Testis (tissue), 5 donors: ENCODE measurements at places on chromosomes 2 and 18. TPM values are rescaled to one million over a fixed set of nuclear protein-coding genes. Genes with fewer than 3 reads are reported as not detected.

GRCh38 chr2:207594264-207594663 is 30.9 kb downstream of the METTL21A start:
- no peak overlapping the region for H3K4me3 ChIP-seq
- H3K27me3 ChIP-seq: no peaks in the 10 kb centered on the region
- H3K36me3 ChIP-seq: no peaks in the 10 kb centered on the region
- no peak overlapping the region for H3K27ac ChIP-seq

The SNORC gene
- 15.9 TPM for total RNA-seq

DNA sequence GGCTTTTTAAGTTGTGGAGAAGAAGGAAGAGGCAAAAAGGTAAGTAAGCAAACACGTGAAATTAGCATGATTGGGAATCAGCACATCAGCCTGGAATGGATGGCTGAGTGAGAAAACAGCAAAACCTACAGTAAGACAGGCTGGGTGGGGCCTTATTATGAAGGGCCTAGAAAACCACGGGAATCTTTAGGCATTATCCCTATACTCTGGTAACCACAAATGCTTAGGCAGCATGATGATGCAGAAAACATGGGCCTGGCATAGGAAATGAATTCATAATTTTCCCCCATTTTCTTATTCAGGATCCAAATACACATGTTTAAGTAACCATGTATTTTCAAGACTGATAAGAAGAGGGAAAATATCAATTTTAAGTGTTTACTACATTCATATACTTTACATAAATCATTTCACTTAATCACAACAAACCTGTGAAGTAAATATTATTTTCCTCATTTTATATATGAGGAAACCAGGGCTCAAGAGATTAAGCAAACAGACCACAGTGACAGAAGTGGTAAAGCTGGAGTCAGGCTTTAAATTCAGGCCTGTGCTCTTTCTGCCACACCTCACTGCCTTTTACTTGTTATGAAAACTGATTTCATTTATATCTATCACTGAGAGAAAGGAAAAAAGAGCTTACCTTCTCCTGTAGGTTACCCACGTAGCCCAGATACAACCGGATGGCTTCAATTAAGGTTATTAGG is 4.0 kb downstream of the TMEM17 start:
- no peaks in the 10 kb centered on the region for H3K4me1 ChIP-seq
- no peak overlapping the region for H3K4me3 ChIP-seq
- no peak overlapping the region for H3K27ac ChIP-seq
- H3K27me3 ChIP-seq: no peaks in the 10 kb centered on the region

The TRPM8 gene
- total RNA-seq: 2.2 TPM

The C2orf80 gene
- total RNA-seq: not detected

- DNase-seq: no peak
- no peak overlapping the region for H3K27ac ChIP-seq
- H3K27me3 ChIP-seq: no peaks in the 10 kb centered on the region
- no peaks in the 10 kb centered on the region for H3K36me3 ChIP-seq
- H3K4me1 ChIP-seq: no peaks in the 10 kb centered on the region
- H3K4me3 ChIP-seq: no peak overlapping the region
Observed at GRCh38 chr2:162258169-162258568, 14.9 kb upstream of the FAP start.

GRCh38 chr2:88230911-88231310 is 60.8 kb downstream of the THNSL2 start:
- no peak overlapping the region for H3K27ac ChIP-seq
- H3K27me3 ChIP-seq: no peaks in the 10 kb centered on the region
- no peaks in the 10 kb centered on the region for H3K36me3 ChIP-seq
- H3K4me3 ChIP-seq: no peak overlapping the region
- H3K4me1 ChIP-seq: no peaks in the 10 kb centered on the region

- H3K4me3 ChIP-seq: no peak overlapping the region
- no peaks in the 10 kb centered on the region for H3K27me3 ChIP-seq
- no peak overlapping the region for H3K27ac ChIP-seq
- H3K4me1 ChIP-seq: no peaks in the 10 kb centered on the region
- no peaks in the 10 kb centered on the region for H3K36me3 ChIP-seq
- no peak for DNase-seq
Observed at GRCh38 chr2:150432312-150432625, 55.2 kb downstream of the RND3 start.

GRCh38 chr2:202113571-202114142 is 40.6 kb downstream of the KIAA2012 start:
- no peaks in the 10 kb centered on the region for H3K36me3 ChIP-seq
- no peaks in the 10 kb centered on the region for H3K27me3 ChIP-seq
- H3K4me3 ChIP-seq: no peak overlapping the region
- no peaks in the 10 kb centered on the region for H3K4me1 ChIP-seq
- no peak for DNase-seq

The NCKAP5 gene
- 6.3 TPM for total RNA-seq

The ASXL3 gene
- total RNA-seq: 18.0 TPM

The SLC35F6 gene
- total RNA-seq: 40.4 TPM

GRCh38 chr18:62399781-62400308 is 74.7 kb downstream of the TNFRSF11A start:
- no peaks in the 10 kb centered on the region for H3K4me1 ChIP-seq
- no peak overlapping the region for H3K27ac ChIP-seq
- no peaks in the 10 kb centered on the region for H3K36me3 ChIP-seq
- H3K27me3 ChIP-seq: no peaks in the 10 kb centered on the region
- H3K4me3 ChIP-seq: no peak overlapping the region
- DNase-seq: no peak

- no peaks in the 10 kb centered on the region for H3K27me3 ChIP-seq
- no peak overlapping the region for H3K4me3 ChIP-seq
- H3K27ac ChIP-seq: no peak overlapping the region
- H3K4me1 ChIP-seq: no peaks in the 10 kb centered on the region
Observed at GRCh38 chr2:197086500-197086899, 160.0 kb upstream of the PGAP1 start.

GRCh38 chr2:17084877-17085276 is 419.2 kb upstream of the CYRIA start:
- DNase-seq: no peak
- no peak overlapping the region for H3K4me3 ChIP-seq
- no peaks in the 10 kb centered on the region for H3K4me1 ChIP-seq
- H3K36me3 ChIP-seq: no peaks in the 10 kb centered on the region
- H3K27me3 ChIP-seq: no peaks in the 10 kb centered on the region

- no peaks in the 10 kb centered on the region for H3K4me1 ChIP-seq
- H3K4me3 ChIP-seq: no peak overlapping the region
- no peak overlapping the region for H3K27ac ChIP-seq
- no peaks in the 10 kb centered on the region for H3K36me3 ChIP-seq
- no peak for DNase-seq
Observed at GRCh38 chr2:227701556-227701955, 16.3 kb downstream of the SLC19A3 start.

The CRYGC gene
- not detected for total RNA-seq

- peaks cover 7% of the 10 kb centered on the region for H3K4me1 ChIP-seq
- H3K27ac ChIP-seq: no peak overlapping the region
- H3K4me3 ChIP-seq: no peak overlapping the region
- H3K36me3 ChIP-seq: no peaks in the 10 kb centered on the region
- no peaks in the 10 kb centered on the region for H3K27me3 ChIP-seq
Observed at GRCh38 chr2:160667811-160668210, 174.2 kb upstream of the RBMS1 start.

GRCh38 chr2:219687272-219687671 is 59.8 kb downstream of the SLC4A3 start:
- peaks cover 13% of the 10 kb centered on the region for H3K4me1 ChIP-seq
- no peak for DNase-seq

The PLGLB1 gene
- 0.37 TPM for total RNA-seq

The ARID5A gene
- total RNA-seq: 31.7 TPM

The CNGA3 gene
- 1.1 TPM for total RNA-seq

GRCh38 chr2:114717049-114717448 is 274.6 kb downstream of the DPP10 start:
- H3K27me3 ChIP-seq: no peaks in the 10 kb centered on the region
- DNase-seq: no peak
- no peak overlapping the region for H3K27ac ChIP-seq
- no peaks in the 10 kb centered on the region for H3K36me3 ChIP-seq
- H3K4me1 ChIP-seq: no peaks in the 10 kb centered on the region

DNA sequence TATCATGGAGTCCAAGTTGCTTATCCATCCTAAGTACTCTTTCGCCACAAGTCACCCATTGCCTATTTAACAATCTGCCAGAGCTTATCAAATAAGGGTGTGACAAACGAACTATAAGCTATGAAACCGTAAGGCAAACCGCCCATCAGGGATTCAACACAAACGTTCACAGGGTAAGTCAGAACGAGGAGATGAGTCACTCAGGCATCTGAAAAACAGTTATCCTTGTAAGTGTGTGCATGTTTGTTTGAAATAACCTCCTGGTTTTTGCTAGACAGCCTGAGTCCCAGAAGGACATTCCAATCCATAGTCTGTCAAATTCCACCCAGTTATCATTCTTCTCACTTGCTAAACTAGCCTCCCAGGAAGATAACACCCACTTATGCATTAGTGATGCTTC is 299.1 kb downstream of the PAX3 start:
- DNase-seq: no peak
- no peaks in the 10 kb centered on the region for H3K4me1 ChIP-seq
- no peaks in the 10 kb centered on the region for H3K36me3 ChIP-seq
- no peaks in the 10 kb centered on the region for H3K27me3 ChIP-seq
- H3K27ac ChIP-seq: no peak overlapping the region

GRCh38 chr2:18423636-18424035 is 136.8 kb downstream of the RDH14 start:
- H3K4me3 ChIP-seq: no peak overlapping the region
- no peaks in the 10 kb centered on the region for H3K36me3 ChIP-seq
- no peaks in the 10 kb centered on the region for H3K27me3 ChIP-seq
- no peak overlapping the region for H3K27ac ChIP-seq
- no peaks in the 10 kb centered on the region for H3K4me1 ChIP-seq
- no peak for DNase-seq

GRCh38 chr2:3355951-3356569 is 21.6 kb downstream of the EIPR1 start:
- no peaks in the 10 kb centered on the region for H3K4me1 ChIP-seq
- no peak overlapping the region for H3K4me3 ChIP-seq
- DNase-seq: no peak
- no peak overlapping the region for H3K27ac ChIP-seq
- H3K27me3 ChIP-seq: no peaks in the 10 kb centered on the region

DNA sequence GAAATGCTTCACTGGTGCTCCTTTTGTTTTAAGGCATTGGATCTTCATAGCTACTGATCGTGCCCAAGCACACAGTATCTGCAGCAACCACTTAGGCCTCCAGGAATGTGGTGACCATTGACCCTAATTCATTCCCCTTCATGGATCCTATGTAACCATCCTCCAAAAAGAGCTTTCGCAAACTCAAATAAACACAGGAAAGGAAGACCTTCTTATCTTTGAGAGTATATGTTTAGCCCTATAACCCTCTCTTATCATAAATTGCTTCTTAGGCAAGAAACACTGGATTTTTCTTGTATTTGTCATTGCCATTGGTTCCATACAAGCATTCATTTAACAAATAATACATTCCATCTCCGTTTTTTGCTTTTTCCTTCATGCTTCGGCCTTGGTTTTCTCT is 4.1 kb upstream of the TTR start:
- no peaks in the 10 kb centered on the region for H3K36me3 ChIP-seq
- H3K27ac ChIP-seq: no peak overlapping the region
- H3K4me3 ChIP-seq: no peak overlapping the region
- DNase-seq: no peak
- H3K4me1 ChIP-seq: no peaks in the 10 kb centered on the region

- DNase-seq: no peak
- H3K4me3 ChIP-seq: no peak overlapping the region
- H3K27ac ChIP-seq: no peak overlapping the region
- H3K36me3 ChIP-seq: no peaks in the 10 kb centered on the region
Observed at GRCh38 chr2:224040753-224041152, 1.7 kb upstream of the SERPINE2 start.

GRCh38 chr18:78725426-78725825 is 254.2 kb upstream of the SALL3 start:
- no peaks in the 10 kb centered on the region for H3K4me1 ChIP-seq
- no peak for DNase-seq
- H3K4me3 ChIP-seq: no peak overlapping the region

The MC4R gene
- not detected for total RNA-seq

DNA sequence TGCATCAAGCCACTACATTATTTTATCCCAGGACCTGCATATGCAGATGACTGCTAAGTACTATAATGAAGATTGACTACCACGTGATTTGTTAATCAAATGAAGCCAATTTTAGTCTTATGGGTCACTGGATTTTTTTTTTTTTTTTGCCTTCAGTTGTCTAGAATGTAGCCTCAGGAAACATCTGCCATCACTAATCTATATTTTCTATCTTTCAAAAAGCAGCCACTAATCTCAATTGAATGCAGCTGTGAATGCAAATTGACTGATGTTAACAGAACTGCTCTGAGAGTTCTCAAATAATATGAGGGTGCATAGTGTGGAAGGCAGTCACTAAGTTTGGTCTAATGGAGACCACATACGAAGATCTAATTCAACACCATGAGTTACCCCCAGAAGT is 106.3 kb downstream of the ABCA12 start:
- DNase-seq: no peak
- H3K27ac ChIP-seq: no peak overlapping the region
- H3K4me3 ChIP-seq: no peak overlapping the region
- no peaks in the 10 kb centered on the region for H3K36me3 ChIP-seq
- H3K27me3 ChIP-seq: no peaks in the 10 kb centered on the region
- H3K4me1 ChIP-seq: no peaks in the 10 kb centered on the region

DNA sequence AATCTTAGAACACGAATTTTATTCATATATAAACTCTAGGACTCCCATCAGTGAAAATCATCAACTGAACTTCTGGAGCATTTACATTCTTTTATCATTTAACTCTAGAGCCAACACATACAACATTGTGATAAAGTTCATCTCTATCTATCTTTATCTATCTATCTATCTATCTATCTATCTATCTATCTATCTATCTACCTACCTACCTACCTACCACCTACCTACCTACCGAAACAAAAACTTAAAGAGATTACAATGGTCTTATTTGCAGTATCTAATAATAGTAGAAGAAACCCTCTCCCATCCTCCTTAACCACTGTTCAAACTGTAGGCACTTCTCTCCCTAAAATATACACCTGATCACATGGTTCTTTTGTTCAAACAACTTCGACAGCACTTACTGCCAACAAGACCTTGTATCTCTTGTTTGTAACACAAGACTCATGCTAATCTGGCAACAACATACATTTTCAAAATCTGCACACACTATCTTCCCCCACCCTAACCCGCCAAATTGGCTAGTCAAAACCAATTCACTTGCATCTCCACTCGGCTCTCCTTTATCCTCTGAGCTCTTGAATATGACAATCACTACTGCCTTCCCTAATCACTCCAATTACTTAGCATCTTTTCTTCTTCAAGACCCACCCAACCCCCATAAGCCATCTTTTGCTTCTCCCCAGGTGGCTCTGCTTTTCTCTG is 69.0 kb downstream of the GORASP2 start:
- no peak overlapping the region for H3K27ac ChIP-seq
- no peak overlapping the region for H3K4me3 ChIP-seq
- H3K36me3 ChIP-seq: no peaks in the 10 kb centered on the region
- DNase-seq: no peak
- H3K27me3 ChIP-seq: no peaks in the 10 kb centered on the region

- no peaks in the 10 kb centered on the region for H3K27me3 ChIP-seq
- H3K27ac ChIP-seq: no peak overlapping the region
- H3K4me3 ChIP-seq: no peak overlapping the region
- H3K36me3 ChIP-seq: no peaks in the 10 kb centered on the region
Observed at GRCh38 chr18:75124551-75124950, 84.4 kb downstream of the PTGR3 start.

- no peak overlapping the region for H3K27ac ChIP-seq
- no peaks in the 10 kb centered on the region for H3K27me3 ChIP-seq
- no peak for DNase-seq
- no peaks in the 10 kb centered on the region for H3K4me1 ChIP-seq
- no peak overlapping the region for H3K4me3 ChIP-seq
- no peaks in the 10 kb centered on the region for H3K36me3 ChIP-seq
Observed at GRCh38 chr2:164522561-164522981, 98.7 kb downstream of the GRB14 start.

The SGPP2 gene
- total RNA-seq: 3.0 TPM

The ERFE gene
- 23.1 TPM for total RNA-seq
